ENCODE measurements at places on chromosomes 4 and X.

DNA sequence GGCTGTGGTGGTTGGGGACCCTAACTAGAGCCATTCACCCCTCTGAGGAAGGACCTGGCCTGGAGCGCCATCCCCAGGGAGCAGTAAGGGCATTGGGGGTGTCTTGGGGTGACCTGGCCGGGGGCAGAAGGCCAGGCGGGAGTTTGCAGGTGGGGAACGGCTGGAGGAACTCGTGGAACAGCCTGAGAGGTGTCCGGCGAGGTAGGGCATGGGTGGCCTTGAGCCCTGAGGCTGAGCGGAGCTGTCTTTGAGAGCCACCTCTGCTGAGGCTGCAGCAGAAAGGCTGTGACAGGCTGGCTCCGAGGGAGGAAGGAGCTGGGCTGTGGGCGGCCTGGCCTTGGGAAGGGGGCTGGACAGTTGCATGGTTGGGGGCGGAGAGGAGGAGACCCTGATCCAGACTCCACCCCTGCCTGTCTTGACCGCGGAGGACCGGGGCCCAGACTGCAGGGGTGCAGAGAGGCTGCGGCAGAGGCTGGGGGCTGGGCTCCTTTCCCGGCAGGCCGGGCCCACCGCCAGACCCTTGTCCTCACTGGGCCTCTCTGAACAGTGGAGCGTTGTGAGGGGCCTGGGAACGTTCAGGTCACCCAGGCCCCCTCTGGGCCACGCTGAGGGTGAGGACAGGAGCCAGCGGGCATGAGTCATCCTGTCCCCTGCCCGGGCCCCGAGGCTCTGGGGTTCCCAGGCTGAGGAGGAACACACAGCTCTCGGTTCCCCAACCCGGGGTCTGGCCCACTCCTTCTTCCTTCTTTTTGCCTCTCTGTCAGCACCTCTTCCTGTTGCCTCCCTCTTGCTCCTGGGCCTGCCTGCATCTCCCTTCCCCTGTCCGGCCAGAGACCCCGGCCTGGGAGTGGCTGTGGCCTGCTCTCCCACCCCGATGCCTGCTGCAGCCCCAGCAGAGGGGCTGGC, 8.1 kb downstream of the SH3BP2 start:
- no peak for DNase-seq

- no peak for DNase-seq
These were observed 56.7 kb downstream of the PRPS1 start for GRCh38 chrX:107684956-107685385.

GRCh38 chr4:7854697-7855370, 84.8 kb downstream of the AFAP1 start:
- DNase-seq: no peak

DNA sequence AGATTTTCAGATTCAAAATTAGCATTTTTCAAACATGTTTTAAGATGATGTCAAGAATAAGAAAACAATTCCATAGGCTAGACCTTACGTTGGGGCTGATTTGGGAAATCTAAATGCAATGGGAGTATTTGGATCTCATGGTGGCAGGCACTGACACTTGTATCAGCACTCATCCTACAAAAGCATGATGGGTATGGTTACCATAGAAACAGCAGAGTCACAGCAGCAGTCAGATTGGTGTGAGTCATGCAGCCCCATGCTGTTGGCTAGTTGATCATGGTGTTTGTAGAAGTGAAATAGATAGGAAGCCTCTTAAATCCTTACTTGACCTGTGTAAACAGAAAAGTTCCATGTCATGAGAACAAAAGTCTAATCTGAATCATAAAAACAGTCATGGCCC, 1637.3 kb upstream of the PABPC4L start:
- DNase-seq: no peak

- DNase-seq: no peak
These were observed 107.2 kb upstream of the KIT start for GRCh38 chr4:54550395-54551171.

GRCh38 chr4:177016541-177017141, 223.9 kb upstream of the VEGFC start:
- no peak for DNase-seq

DNA sequence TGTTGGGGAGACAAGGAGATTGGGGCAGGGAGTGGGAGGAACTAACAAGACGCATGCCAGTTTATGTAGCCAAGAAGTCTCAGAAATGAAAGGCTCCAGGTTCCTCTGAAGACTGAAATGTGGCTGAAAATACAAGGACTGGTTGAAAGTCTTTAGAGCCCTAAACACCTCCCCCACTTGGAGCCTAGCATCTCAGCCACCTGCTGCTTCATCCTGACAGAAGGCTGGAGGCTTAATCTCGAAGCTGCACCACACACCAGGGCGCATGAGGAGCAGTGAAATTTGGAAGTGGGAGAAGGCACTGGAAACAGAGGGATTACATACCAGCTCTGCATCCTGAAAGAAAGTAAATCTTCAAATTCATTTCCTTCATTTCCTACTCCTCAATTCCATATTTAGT, 160.7 kb upstream of the FTHL17 start:
- no peak for DNase-seq

GRCh38 chr4:123312951-123313592, 83.5 kb upstream of the SPRY1 start:
- no peak for DNase-seq

GRCh38 chr4:172995161-172995560, 173.4 kb upstream of the GALNT7 start:
- DNase-seq: no peak

GRCh38 chr4:2583517-2583916, 47.1 kb downstream of the FAM193A start:
- no peak for DNase-seq

GRCh38 chrX:45031830-45032378, 158.9 kb downstream of the KDM6A start:
- DNase-seq: no peak

GRCh38 chrX:120672389-120672788, 42.5 kb upstream of the C1GALT1C1 start:
- no peak for DNase-seq
